ENCODE measurements at places on chromosomes 4 and X. TPM values are rescaled to one million over a fixed set of nuclear protein-coding genes. Genes with fewer than 3 reads are reported as not detected.

The JADE3 gene
- 18.8 TPM for total RNA-seq

- peak; percentile 45 for DNase-seq
Observed at GRCh38 chrX:108199691-108200090, 108.1 kb downstream of the ATG4A start.

The UGT2B7 gene
- 0.82 TPM for total RNA-seq

DNA sequence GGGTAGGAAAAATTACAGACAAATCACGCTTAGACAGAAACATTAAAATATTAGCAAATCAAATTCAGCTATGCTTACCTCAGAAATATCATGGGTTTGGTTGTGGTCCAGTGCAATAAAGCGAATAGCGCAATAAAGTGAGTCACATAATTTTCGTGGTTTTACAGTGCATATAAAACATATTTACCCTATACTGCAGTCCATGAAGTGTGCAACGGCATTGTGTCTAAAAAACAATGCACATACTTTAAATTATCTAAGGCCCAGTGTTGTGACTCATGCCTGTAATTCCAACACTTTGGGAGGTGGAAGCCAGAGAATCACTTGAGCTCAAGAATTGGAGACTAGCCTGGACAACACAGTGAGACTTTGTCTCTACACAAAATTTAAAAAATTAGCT, 195.7 kb upstream of the IL1RAPL1 start:
- no peak for DNase-seq
